Cardiac fibroblast (primary cell): ENCODE measurements at places on chromosomes 2 and 18.
A peak's percentile ranks its signal among the peaks of the same experiment; 100 is the strongest.

GRCh38 chr2:137801228-137801627 lies 163.0 kb upstream of the HNMT start:
- no peak for DNase-seq

DNA sequence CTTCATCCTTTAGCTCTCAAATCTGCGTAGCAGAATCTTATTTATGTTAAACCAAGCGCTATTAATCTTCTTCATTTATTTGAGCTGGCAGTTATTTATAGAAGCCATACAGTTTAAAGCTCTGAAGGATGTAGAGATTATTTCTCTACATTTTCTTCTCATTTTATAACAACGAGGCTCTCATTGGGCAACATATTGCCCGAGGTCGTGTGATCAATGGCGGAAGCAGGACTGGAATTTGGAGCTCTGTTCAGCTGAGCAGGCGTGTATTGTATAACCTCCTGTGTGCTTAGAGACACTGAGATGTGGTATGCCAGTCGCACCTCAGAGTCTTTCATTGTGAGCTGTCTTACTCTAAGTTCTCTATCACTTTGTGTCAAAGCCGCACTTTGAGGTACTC lies 17.5 kb upstream of the DRC1 start:
- no peak for DNase-seq

- DNase-seq = no peak
Measured at GRCh38 chr2:155730804-155731203, 601.7 kb downstream of the NR4A2 start.

GRCh38 chr2:229719926-229720647 lies 5.7 kb upstream of the DNER start:
- DNase-seq = peak; percentile 9

DNA sequence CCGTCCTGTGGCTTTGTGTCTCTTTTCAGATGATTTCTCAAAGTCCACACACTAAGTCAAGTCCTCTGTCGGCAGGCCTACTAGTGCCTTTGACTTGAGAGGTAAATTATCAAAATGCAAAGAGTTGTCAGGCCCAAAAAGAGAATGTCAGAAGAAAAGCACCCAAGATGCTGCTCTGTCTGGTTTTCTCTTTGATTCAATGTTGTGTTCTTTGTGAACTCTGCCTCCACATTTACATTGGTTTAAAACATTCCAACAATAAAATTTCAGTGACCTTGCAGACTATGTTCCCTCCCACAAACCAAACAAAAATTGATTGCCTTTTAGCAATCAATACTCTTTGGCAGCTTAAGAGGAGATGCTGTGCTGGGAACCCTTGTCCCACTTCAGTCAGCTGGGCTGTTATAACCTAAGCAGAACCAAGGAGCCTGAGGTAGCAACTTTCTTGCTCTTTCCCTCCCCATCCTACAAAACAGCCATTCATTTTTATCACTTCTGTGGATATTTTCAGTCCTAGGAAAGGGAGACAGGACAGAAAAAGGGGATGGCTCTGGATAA lies 19.6 kb upstream of the SATB2 start:
- no peak for DNase-seq

GRCh38 chr2:67268797-67269196 lies 128.3 kb upstream of the ETAA1 start:
- no peak for DNase-seq

GRCh38 chr18:64333584-64333983 lies 184.7 kb upstream of the LINC00305 start:
- DNase-seq = no peak

- DNase-seq = no peak
Measured at GRCh38 chr2:233992513-233993217, 57.8 kb upstream of the SPP2 start.

DNA sequence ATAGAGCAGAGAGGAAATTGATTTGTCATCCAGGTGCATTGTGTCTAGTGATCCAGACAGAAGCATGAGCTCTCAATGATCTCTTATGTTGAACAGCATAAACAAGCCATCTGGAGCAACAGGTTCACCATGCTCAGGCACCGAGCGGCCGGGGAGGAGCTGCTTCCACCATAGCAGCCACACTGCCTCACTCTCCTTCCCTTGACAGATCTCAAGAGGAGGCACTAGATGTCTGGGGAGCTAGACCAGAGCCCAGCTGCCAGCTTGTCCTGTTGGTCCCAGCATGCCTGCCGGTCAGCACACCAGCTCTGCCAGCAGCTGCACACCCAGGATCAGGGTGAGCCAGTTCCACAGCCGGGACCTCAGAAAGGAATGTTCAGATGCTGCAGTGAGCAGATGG lies 17.5 kb upstream of the LONRF2 start:
- DNase-seq = no peak

- DNase-seq = peak; percentile 52
Measured at GRCh38 chr18:2104620-2105462, 466.5 kb downstream of the METTL4 start.

DNA sequence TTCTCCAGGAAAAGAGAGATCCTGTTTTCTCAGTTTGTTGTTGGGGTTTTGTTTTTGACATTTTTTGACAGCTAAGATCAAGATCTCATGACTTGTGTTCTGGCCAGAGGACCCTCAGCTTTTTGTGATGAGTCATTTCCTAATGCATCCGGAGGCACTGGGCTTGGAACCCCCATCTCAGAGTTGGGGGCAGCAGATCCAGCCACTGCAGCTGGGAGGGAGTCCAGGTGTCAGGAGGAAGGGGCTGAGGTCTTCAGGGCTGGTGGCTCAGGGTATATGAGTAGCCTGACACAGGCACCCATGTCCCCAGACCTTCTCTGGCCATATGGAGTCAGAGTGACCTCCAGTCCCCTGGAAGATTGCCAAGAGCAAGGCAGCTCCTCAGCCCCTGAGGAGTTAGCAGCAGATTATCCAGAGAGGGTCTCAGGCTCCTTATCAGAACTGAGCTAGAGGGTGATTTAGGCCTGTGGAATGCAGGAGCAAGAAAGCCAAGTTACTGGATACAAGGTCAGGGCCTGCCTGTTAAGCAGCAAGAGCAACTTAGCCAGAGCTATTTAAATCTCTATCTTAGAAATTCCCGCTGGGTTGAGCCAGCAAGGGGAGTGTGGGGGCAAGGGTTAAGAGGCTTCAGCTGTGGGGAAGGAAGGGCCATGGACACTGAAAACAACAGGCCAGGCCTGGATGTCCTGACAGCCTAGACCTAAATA lies 62.4 kb downstream of the TANC1 start:
- peak; percentile 62 for DNase-seq

- DNase-seq = peak; percentile 20
Measured at GRCh38 chr18:35331367-35332087, 12.7 kb downstream of the ZNF24 start.

GRCh38 chr2:102027036-102027980 lies 35.5 kb downstream of the IL1R2 start:
- DNase-seq = peak; percentile 89

DNA sequence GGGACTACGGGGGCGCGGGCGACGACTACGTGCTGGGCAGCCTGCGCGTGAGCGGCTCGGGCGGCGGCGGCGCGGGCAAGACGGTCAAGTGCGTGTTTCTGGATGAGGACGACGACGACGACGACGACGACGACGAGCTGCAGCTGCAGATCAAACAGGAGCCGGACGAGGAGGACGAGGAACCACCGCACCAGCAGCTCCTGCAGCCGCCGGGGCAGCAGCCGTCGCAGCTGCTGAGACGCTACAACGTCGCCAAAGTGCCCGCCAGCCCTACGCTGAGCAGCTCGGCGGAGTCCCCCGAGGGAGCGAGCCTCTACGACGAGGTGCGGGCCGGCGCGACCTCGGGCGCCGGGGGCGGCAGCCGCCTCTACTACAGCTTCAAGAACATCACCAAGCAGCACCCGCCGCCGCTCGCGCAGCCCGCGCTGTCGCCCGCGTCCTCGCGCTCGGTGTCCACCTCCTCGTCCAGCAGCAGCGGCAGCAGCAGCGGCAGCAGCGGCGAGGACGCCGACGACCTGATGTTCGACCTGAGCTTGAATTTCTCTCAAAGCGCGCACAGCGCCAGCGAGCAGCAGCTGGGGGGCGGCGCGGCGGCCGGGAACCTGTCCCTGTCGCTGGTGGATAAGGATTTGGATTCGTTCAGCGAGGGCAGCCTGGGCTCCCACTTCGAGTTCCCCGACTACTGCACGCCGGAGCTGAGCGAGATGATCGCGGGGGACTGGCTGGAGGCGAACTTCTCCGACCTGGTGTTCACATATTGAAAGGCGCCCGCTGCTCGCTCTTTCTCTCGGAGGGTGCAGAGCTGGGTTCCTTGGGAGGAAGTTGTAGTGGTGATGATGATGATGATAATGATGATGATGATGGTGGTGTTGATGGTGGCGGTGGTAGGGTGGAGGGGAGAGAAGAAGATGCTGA lies 1.4 kb downstream of the SOX11 start:
- no peak for DNase-seq

- peak; percentile 70 for DNase-seq
Measured at GRCh38 chr2:43333656-43334144, 107.3 kb upstream of the ZFP36L2 start.

DNA sequence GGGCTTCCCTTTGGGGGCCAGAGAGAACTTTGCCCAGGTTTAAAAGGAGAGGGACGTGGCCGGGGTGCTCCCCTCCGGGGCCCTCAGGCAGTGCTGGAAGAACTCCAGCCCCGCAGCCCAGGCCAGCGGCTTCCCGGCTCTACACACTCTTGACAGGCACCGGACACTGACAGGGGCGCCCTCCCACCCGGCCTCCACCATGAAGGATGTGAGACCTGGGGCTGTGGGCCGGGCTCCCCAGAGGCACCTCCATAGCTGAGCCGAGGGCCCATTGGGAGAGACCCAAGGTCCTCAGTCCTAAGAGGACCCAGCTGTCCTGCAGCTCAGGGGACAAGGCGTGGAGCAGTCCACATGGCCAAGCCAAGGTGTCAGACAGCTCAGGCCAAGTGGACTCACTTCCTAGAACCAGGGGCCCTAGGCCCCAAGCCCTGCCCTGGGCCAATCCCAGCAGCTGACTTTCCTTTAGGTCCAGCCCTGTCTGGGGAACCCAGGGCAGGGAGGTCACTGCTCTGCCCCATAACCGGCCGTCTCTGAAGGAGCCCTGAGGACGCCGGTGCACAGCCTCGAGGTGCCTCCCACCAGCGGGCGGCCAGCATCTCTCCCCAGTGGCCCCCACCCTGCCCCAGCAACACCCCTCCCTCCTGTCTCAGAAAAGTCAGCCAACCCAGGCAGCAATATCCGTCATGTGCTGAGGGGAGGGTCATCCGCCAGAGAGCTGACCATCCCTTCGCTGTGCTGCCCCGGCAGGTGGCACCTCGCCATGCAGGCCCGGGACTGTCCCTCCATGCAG lies 51.8 kb downstream of the BIN1 start:
- no peak for DNase-seq

DNA sequence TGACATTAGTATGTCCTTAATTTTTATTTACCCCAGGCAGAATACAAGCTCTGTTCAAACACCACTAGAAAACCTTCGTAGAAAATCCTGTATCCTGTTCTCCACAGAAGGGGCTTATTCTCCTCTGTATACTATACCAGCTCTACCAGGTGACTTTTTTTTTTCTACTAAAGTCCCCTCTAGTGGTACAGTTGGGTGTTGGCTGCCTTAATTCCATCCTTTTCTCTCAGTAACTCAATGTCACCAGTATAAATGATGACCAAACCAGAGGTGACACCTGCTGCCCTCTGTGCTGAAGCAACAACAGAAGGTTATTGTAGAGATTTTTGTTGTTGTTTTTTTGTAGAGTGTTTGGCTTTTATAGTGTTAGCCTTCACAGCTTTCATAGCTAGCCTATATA lies 1322.0 kb downstream of the LRP1B start:
- DNase-seq = no peak

- no peak for DNase-seq
Measured at GRCh38 chr2:128813352-128814034, 494.8 kb upstream of the HS6ST1 start.

DNA sequence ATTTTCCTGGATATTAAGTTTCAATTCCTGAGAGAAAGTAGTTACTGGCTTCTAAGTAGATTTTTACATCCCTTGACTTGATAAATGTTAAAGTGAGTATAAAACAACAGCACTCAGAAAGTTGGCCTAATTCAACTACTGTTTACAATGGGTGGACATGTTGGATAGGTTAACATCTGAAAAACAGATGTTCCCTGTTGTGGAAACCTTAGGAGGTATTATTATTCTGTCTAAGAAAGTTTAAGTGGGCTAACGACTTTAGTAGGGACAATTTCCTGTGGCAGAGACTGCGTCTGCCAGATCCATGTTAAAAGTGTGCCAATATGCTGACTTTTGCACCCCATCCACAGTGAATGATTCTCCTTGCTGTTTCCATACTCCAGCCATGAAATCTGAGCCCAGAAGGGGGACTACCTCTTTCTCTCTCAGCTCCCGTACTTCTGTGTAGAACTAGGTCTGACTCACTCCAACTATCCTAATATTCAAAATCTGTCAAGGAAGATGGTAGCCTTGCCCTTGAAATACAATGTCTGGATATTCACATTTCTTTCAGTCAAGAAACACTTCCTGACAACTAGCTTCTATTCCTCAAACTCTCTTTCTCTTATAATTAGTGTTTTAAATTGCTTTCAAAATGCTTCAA lies 327.5 kb upstream of the HNRNPA3 start:
- no peak for DNase-seq

GRCh38 chr2:168752361-168752760 lies 50.1 kb upstream of the NOSTRIN start:
- DNase-seq = no peak

DNA sequence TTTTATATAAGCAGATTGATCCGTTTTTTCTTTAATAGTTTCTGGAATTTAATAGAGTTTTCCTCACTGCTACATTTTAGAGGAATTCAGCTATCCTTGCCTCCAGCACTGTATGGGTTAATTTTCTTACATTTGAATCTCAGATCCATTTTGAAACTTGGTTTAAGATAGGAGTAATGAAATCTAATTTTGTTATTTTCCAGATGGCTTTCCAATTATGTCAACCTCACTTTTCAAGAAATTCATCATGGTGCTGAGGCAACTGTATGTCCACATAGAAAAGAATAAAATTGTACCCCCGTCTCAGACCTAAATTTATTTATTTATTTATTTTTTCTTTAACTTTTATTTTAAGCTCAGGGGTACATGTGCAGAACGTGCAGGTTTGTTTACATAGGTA lies 105.1 kb downstream of the EPB41L5 start:
- DNase-seq = no peak

DNA sequence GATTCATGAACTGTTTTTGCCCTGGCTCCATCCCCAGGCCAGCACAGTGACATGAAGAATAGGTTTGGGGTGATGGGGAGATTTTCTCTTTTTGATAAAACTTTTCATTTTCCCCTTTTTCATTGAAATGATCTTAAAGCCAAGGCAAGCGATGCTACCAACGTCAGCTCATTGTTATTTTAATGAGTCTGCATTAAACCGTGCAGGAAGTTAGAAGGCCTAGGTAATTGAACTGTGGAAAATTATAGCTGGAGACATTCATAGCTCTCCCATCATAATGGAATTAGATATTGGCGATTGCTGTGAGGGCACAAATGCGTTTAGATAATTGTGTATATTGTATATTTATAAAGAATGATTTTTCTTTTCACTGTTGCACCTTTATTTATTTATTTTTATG lies 33.2 kb downstream of the SMARCAL1 start:
- DNase-seq = peak; percentile 15
